GM10248 (cell line): ENCODE measurements at places on chromosomes 16 and 17.

- DNase-seq: no peak
Measured at GRCh38 chr17:64092113-64092512, 37.8 kb downstream of the ERN1 start.

- no peak for DNase-seq
Measured at GRCh38 chr16:65773301-65773874, 593.1 kb upstream of the CDH5 start.

- DNase-seq: no peak
Measured at GRCh38 chr17:62064029-62064790, 868 bp downstream of the MED13 start.

GRCh38 chr16:28149011-28149888 lies 62.5 kb downstream of the XPO6 start:
- no peak for DNase-seq

DNA sequence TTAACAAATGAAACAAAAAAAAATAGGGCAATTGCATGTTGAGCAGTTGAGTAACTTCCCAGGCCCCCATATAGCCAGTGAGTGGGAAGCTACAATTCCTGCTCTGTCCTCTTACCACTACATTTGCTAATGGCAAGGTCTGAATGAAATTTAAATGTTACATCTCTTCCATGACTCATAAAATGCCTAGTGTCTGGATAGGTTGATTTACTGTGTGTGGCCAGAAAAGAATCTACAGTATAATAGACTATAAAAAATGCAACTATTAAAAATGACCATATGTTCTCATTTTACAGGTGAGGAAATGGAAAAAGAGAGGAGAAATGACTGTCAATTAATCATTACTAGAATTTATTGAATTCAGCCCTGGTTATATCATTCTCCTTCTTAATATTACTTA lies 1199.3 kb downstream of the CDH11 start:
- no peak for DNase-seq

DNA sequence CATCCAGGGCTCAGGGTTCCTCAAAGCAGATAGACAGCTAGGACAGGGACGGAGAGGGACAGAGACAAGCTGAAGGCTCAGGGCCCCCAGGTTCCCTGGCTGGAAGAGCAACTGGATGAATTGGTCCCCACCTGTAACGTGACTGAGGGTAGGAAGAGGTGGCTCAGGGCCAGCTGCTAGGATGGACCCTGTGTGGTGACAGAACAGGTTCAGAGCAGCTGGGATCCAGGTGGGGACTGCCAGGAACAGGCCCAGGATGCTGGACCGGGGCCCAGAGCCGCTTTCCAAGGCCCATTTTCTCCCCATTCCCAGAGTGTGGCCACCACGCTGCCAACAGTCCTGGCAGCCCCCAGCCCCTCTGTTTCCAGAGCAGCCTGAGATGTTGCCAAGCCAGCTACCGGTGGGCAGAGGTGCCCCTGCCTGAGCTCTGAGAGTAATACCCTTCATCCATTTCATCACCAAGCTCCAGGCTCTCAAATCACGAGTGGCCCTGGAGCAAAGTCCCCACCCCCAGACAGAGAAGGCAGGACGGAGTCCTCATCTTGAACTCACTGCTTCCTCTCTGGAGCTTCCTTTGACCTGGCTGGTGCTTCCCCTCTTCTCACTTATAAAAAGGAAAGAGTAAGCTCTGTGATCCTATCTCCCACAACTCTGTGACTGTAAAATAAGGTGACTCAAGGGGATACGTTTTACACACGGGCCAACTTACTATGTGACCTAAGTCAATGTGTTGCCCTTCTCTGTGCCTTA lies 79.6 kb downstream of the TMEM132E start:
- no peak for DNase-seq

DNA sequence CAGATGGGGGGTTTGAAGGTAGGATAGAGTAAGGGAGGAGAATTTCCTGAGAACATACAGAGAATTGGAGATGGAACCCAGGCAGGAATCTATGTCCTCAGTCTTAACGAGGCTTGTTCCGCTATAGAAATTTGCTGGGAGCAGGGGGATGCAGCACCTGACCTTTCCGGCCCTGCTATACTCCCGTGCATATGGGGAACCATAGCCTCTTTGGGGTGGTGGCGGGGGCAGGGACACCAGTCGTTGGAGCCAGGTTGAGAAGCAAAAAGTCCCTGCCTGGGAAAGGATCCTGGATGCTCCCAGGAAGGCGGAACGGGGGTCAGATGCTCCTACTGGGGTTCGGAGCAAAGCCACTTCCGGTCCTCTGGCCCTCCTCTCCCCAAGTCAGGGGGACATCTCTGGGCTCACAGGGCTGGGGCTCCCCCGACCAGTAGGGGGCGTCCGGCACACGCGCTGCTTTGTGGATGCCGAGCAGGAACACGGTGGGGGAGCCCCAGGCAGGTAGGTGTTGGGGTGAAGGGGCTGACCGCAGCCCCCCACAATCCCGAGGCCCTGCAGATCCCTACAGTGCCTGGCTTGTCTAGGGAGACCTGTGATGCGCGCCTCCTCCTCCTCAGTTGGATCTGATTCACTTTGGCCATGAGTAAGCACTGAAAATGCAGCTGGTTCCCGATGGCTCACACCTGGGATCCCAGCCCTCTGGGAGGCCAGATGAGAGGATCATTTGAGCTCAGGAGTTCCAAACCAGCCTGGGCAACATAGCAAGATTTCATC lies 15.5 kb upstream of the TFAP4 start:
- DNase-seq: peak; percentile 94

- no peak for DNase-seq
Measured at GRCh38 chr16:82979406-82980111, 352.8 kb downstream of the CDH13 start.

DNA sequence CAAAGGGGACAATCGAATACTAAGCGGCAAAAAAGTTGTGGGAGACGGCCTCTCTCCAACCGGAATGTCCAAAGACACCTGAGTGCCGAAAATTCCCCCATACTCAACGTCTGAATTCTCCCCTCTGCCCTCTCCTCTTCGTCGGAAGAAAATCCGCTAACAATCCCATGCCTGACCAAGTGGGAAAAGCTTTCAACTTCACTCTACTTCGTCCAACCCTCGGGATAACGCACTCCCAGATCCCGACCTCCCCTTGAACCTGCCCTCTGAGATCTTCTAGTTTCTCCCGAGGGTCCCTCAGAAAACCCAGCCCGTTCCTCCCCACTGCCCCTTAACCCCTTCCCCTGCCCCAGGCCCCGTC lies 961 bp downstream of the AMFR start:
- DNase-seq: no peak
